ENCODE measurements at places on chromosomes 12 and 14.

GRCh38 chr12:43022838-43023237 lies 433.3 kb upstream of the PRICKLE1 start:
- no peak for DNase-seq

DNA sequence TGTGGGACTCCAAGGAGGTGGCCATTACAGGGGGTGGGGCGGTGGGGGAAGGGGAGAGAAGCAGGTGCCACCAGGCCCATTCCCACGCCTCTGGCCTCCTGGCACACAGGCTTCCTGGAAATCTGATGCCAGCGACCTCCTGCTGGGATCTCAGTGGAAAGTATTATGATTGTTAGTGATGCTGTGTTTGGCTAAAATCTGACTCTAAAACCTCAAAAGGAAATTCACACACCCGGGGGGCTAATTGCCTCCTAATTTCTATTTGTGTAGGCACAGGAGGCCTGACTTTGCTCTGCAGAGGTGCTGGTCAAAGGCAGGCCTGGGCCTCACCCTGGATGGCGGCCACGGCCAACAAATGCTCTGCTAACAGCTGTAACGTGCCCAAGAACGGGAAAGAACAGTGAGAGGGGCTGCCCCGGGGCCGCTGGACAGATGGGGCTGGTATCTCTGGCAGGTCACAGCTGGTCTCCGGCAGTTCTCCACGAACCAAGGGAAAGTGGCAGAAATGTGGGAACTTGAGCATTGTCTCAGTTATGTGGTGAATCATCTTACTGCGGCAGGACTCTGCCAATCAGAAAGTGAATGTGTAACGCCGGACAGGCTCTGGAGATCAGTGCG lies 14.3 kb downstream of the FAM181A start:
- DNase-seq, result no peak

- DNase-seq, result no peak
These were observed 80.1 kb downstream of the SYNE3 start for GRCh38 chr14:95436354-95436753.

DNA sequence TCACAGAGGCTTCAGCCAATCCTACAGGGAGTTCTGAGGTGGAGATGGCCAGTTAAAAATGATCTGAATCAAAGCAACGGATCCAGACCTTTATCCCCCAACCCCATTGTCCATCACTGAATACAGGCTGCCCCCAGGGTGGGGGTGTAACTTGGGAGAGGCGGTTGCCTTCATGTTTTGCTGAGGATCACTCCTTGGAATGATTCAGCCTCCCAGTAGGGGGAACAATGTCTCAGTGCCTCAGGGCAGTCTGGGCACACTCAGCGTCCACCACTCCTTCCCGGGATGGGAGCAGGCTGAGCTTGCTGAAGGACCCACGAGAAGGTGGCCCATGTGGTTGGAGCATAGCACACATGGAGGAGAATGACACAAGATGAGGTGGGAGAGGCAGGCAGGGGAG lies 60.2 kb downstream of the RFX4 start:
- DNase-seq, result no peak

GRCh38 chr14:94974893-94975292 lies 182.4 kb downstream of the DICER1 start:
- DNase-seq, result no peak

DNA sequence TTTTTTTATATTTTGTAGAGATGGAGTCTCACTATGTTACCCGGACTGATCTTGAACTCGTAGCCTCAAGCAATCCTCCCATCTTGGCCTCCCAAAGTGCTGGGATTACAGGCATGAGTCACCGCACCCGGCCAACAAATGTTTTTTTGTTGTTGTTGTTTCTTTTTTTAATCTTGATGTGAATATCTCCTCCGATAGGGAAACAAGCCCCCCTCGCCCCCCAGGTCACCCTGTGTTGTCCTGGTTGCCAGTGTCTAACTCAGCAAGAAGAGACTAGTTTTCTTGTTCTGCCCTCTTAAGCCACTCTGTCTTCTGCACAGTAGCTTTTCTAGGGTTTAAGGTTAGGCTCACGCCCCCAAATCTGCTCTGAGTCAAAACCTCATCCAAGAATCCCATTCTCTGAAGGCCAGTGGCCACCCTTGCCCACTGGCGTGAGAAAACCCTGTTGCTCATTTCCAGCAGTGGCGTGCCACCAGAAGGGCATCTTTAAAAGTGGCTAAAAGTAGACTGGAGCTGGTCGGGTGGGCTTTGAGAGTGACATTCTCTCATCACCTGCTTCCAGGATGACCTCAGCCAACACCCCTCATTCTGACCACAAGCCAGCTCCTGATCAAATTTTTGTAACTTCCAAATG lies 42.7 kb downstream of the C14orf132 start:
- no peak for DNase-seq

DNA sequence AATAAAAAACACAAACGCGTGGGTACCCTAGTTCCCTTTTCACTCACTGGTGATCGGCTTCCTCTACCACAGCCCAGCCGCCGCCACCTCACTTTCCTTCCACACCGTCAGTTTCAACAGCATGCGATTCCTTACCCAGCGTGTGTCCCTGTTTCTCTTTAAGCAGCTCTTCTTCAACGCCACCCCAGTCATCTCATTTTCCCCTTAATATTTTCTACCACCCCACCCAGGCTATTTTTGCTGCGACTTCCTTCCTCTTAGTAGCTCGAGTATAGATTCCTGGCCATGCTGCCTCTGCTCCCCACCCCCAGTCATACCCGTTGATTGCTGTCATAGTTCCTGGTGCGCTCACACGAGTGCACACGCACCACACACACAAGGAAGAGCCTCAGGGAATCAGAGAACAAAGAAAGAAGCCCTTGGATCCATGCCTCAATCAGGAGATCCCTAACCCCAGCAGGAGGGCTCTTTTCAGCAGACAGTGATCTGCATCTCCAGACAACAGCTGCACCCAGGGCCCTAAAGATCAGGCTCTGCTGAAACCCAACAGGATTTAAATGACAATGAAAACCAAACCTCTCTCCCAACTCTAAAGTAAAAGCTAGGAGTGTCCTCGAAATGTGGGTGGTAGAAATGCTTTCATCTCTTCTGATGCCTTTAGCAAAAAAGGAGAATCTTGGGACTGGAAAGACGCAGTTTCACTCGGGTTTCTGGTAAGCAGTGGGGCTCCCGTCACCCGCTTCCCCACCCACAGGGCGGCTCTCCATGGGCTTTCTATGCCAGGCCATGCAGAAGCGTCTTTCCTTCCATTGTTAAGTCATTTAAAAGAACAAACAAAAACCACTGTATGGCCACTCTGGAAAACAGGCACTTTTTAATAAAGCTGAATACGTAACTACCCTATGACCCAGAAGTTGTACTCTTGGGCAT lies 23.8 kb downstream of the VPS37B start:
- DNase-seq, result peak; percentile 35

- DNase-seq, result no peak
These were observed 261.0 kb downstream of the DACT1 start for GRCh38 chr14:58898655-58899316.

GRCh38 chr14:56339855-56340701 lies 221.9 kb downstream of the PELI2 start:
- peak; percentile 70 for DNase-seq

DNA sequence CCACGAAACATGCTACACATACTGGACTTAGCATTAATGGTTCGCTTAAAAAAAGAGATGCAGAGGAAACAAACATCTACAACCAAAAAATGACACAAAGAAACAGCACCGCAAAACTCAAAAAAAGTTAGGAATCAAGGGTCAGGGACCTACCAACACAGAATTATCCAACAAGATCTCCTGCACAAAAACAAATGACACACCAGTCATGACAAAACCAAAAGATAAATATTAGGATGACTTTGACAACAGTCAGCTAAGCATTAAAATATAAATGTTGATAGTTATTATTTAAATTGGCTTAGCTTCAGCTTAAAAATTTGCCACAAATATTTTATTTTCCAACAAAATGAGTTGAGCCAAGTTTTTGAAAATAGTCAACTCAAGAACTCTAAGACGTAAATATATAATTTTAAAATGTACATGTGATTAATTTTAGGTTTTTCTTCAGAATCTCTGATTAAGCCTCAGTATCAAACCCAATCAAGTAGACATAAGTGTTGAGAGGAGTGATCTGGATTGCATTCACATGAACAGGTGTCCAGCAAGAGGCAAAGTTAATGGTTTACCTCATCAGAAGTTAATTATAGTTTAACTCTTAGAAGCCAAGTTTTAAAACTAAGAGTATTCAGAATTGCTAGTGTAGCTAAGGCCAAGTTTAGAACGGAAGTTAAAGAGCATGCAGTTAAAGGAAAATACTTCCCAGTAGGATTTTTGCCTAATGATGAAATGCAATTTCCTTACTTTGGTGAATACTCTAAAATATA lies 79.9 kb downstream of the HEATR5A start:
- no peak for DNase-seq

- DNase-seq, result no peak
These were observed 59.0 kb downstream of the FERMT2 start for GRCh38 chr14:52891800-52892199.

GRCh38 chr14:103103461-103104388 lies 9.2 kb downstream of the EXOC3L4 start:
- no peak for DNase-seq
